ENCODE measurements at places on chromosomes 3 and 15. TPM values are rescaled to one million over a fixed set of nuclear protein-coding genes. Genes with fewer than 3 reads are reported as not detected.

DNA sequence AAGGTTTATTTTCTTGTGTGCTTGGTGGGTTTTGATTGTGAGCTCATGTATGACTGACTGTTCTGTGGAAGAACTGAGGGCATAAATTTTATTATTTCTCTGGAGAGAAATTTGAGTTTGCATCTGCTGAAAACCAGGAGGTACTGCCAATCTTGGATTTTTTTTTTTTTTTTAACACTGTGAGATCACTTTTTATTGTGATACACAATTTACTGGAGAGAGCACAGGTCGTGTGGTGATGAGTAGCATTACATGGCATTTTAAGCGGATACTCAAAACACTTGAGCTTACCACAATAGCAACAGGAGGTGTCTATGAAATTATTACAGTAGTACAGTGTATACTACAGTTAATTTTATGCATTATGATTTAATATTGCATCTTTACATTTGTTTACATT is 237.4 kb downstream of the MFSD1 start:
- no peak overlapping the region for H3K4me3 ChIP-seq
- no peak for DNase-seq
- no peaks in the 10 kb centered on the region for H3K4me1 ChIP-seq
- H3K36me3 ChIP-seq, result no peaks in the 10 kb centered on the region

RYK gene
- polyA plus RNA-seq, result 53.6 TPM

APBA2 gene
- 15.3 TPM for polyA plus RNA-seq

REC114 gene
- 0.07 TPM for polyA plus RNA-seq

RYR3 gene
- 10.4 TPM for polyA plus RNA-seq

BNC1 gene
- polyA plus RNA-seq, result 6.8 TPM

- no peak overlapping the region for H3K27ac ChIP-seq
- no peak overlapping the region for H3K4me3 ChIP-seq
- H3K4me1 ChIP-seq, result no peaks in the 10 kb centered on the region
- H3K36me3 ChIP-seq, result no peaks in the 10 kb centered on the region
- no peaks in the 10 kb centered on the region for H3K27me3 ChIP-seq
These were observed 562.8 kb downstream of the NAALADL2 start for GRCh38 chr3:175421902-175422301.

GRCh38 chr3:113051302-113051711 is 60.5 kb downstream of the GTPBP8 start:
- no peaks in the 10 kb centered on the region for H3K36me3 ChIP-seq
- H3K4me1 ChIP-seq, result no peaks in the 10 kb centered on the region
- DNase-seq, result peak; percentile 77
- no peak overlapping the region for H3K27ac ChIP-seq
- no peak overlapping the region for H3K4me3 ChIP-seq

DNA sequence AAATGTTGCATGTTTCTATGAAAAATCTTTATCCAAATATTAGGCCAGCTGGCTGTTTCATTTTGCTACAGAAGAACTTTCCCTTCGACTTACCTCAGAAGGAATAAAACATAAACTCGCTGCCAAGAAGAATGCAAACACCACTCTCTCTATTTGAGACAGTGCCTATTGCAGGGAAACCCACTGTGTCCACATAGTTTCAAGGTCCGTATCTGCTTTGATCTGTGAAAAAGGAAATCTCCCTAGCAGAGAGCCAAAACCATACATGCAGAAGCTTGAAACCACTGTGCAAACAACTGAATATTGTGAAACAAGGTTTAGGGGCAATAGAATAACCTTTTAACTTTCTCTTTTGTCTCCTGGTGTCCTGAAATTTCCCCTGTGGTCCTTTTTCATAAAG is 35.0 kb upstream of the CAPN7 start:
- no peaks in the 10 kb centered on the region for H3K36me3 ChIP-seq
- H3K4me3 ChIP-seq, result no peak overlapping the region
- H3K27me3 ChIP-seq, result no peaks in the 10 kb centered on the region
- H3K4me1 ChIP-seq, result no peaks in the 10 kb centered on the region

DNA sequence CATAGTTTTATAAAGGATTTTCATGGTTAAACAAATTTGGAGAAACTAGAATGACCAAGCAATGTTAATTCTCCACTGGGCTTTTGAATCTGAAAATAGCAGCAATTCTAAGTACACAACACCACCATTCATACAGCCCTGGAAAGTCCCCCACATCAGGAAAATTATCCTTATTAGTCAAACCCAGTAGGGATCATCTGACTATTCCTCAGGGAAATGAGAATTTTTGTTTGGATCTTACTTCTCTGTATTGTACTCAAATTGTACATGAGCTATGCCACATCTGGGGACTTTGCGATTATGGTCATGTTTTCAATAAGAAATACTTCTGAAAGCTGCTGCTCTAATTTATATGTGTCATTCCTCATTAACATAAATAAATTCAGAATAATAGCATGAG is 46.0 kb downstream of the RARB start:
- no peak for DNase-seq
- H3K27ac ChIP-seq, result no peak overlapping the region
- H3K36me3 ChIP-seq, result no peaks in the 10 kb centered on the region
- H3K4me1 ChIP-seq, result no peaks in the 10 kb centered on the region
- H3K4me3 ChIP-seq, result no peak overlapping the region

- H3K27ac ChIP-seq, result no peak overlapping the region
- peaks cover under 1% of the 10 kb centered on the region for H3K36me3 ChIP-seq
- peaks cover 4% of the 10 kb centered on the region for H3K4me1 ChIP-seq
- H3K4me3 ChIP-seq, result no peak overlapping the region
- no peaks in the 10 kb centered on the region for H3K27me3 ChIP-seq
- no peak for DNase-seq
These were observed 20.0 kb upstream of the TRANK1 start for GRCh38 chr3:36964817-36965216.

- DNase-seq, result no peak
- no peaks in the 10 kb centered on the region for H3K27me3 ChIP-seq
- no peak overlapping the region for H3K4me3 ChIP-seq
- no peaks in the 10 kb centered on the region for H3K4me1 ChIP-seq
- H3K36me3 ChIP-seq, result no peaks in the 10 kb centered on the region
These were observed 439.7 kb downstream of the NTRK3 start for GRCh38 chr15:87816811-87817210.

- no peak for DNase-seq
- no peak overlapping the region for H3K4me3 ChIP-seq
- H3K4me1 ChIP-seq, result no peaks in the 10 kb centered on the region
These were observed 240.9 kb upstream of the CADM2 start for GRCh38 chr3:84717894-84718293.

GRCh38 chr3:39491733-39492350 is 24.4 kb downstream of the MOBP start:
- no peaks in the 10 kb centered on the region for H3K4me1 ChIP-seq
- no peaks in the 10 kb centered on the region for H3K36me3 ChIP-seq
- DNase-seq, result no peak
- H3K27me3 ChIP-seq, result no peaks in the 10 kb centered on the region
- no peak overlapping the region for H3K27ac ChIP-seq

GRCh38 chr3:168047190-168047795 is 48.4 kb downstream of the GOLIM4 start:
- peak; percentile 33 for DNase-seq
- H3K27me3 ChIP-seq, result no peaks in the 10 kb centered on the region
- no peak overlapping the region for H3K27ac ChIP-seq
- no peaks in the 10 kb centered on the region for H3K36me3 ChIP-seq
- H3K4me1 ChIP-seq, result no peaks in the 10 kb centered on the region

DNA sequence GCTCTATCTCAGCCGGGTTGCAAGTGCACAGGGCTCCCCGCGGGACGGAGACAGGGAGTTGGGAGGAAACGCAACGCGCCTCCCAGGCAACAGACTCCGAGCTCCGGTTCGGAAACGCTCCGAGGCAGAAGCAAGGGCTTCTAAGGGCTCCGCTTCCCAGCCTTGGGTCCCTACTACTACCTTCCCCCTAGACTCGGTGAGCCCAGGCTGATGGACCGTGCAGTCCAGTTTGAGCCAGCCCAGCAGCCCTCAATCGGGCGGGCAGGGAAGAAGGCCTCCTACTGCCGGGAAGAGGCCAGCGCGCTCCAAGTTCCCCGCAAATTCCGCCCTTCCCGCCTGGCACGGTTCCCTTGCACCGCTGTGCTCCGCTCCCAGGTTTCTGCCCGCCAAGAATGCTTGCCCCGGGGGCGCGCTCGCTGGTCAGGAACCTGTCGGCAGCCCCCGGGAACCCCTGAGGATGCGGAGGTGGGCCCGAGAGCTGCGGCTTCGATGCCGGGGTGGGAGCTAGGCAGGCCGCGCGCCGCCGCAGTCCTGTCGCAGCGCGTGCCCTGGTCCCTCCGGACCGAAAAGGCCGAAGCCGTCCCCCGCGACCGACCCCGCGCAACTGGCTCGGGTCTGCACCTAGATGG is 728 bp downstream of the TRANK1 start:
- DNase-seq, result peak; percentile 39
- H3K27ac ChIP-seq, result no peak overlapping the region
- H3K4me1 ChIP-seq, result peaks cover 2% of the 10 kb centered on the region
- H3K4me3 ChIP-seq, result peak overlapping the region; percentile 63
- peaks cover 8% of the 10 kb centered on the region for H3K27me3 ChIP-seq
- no peaks in the 10 kb centered on the region for H3K36me3 ChIP-seq

ROPN1 gene
- 0.30 TPM for polyA plus RNA-seq

- H3K36me3 ChIP-seq, result no peaks in the 10 kb centered on the region
- no peak for DNase-seq
- no peaks in the 10 kb centered on the region for H3K27me3 ChIP-seq
- H3K4me3 ChIP-seq, result no peak overlapping the region
- H3K27ac ChIP-seq, result no peak overlapping the region
These were observed 206.4 kb downstream of the NAALADL2 start for GRCh38 chr3:175065497-175065896.

C2CD4A gene
- 11.6 TPM for polyA plus RNA-seq

DNA sequence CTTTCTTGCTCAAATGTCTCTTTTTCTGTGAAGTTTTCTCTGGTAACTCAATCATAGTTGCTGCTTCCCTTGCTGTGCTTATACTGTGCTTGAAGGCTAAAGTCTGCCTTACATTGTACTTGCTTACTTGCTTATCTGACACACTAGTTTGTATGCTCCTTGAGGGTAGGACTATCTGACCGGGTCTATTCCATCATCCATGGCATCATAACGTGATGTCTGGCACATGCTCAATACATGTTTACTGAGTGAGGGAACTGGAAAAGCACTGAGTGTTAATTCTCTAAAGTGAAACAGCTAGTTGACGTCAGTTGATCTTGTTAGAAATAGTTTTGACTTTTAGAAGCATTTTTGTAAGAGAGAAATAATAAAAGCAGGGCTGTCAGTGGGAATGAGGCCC is 42.7 kb downstream of the MAP3K13 start:
- H3K36me3 ChIP-seq, result no peaks in the 10 kb centered on the region
- no peak overlapping the region for H3K27ac ChIP-seq
- no peak for DNase-seq
- no peaks in the 10 kb centered on the region for H3K27me3 ChIP-seq
- no peak overlapping the region for H3K4me3 ChIP-seq
- no peaks in the 10 kb centered on the region for H3K4me1 ChIP-seq

GRCh38 chr3:187361835-187362234 is 6.3 kb upstream of the RTP4 start:
- no peak overlapping the region for H3K4me3 ChIP-seq
- no peaks in the 10 kb centered on the region for H3K27me3 ChIP-seq
- H3K27ac ChIP-seq, result no peak overlapping the region
- H3K4me1 ChIP-seq, result no peaks in the 10 kb centered on the region
- no peak for DNase-seq

PLD1 gene
- 5.0 TPM for polyA plus RNA-seq

DNA sequence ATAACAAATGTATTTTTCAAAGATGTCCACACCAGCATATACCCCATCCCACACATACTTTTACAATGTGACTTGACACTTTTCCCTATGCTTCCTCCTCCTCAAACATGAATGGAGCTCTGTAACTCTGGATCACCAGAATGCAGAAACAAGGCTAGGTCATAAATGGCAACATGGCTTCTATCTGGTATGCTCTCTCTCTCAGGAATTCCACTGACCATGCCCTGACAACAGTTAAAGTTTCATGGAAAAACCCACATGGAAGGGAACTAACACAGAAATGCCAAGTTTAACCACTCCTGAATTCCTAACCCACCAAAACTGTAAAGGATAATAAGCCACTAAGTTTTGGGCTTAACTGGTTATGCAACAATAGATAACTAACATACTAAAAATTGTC is 19.9 kb downstream of the MYO9A start:
- H3K4me1 ChIP-seq, result no peaks in the 10 kb centered on the region
- H3K36me3 ChIP-seq, result no peaks in the 10 kb centered on the region
- H3K4me3 ChIP-seq, result no peak overlapping the region
- H3K27me3 ChIP-seq, result no peaks in the 10 kb centered on the region
- no peak for DNase-seq

DNA sequence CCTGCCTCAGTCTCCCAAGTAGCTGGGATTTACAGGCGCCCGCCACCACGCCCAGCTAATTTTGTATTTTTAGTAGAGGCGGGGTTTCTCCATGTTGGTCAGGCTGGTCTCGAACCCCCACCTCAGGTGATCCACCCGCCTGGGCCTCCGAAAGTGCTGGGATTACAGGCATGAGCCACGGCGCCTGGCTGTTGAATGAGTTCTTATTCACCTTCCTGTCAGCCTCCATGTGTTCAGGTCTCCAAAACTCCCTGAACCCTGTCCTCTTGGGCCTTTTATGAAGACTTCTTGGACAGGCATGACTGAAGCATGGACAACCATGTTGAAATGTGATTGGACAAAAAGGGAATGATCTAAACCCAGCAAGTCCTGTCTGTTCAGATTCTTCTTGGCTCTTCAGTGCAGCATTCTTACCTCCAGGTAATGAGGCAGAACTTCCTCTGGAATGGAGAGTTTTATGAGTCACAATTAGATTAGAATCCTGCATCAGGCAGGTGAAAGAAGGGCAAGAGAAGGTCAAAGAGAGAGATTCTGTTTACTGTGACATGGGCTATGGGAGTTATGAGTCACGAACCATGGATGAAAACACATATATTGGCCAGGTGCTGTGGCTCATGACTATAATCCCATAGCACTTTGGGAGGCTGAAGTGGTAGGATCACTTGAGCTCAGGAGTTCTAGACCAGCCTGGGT is 23.1 kb upstream of the EIF4A2 start:
- no peak overlapping the region for H3K4me3 ChIP-seq
- H3K27me3 ChIP-seq, result no peaks in the 10 kb centered on the region
- DNase-seq, result no peak
- no peaks in the 10 kb centered on the region for H3K4me1 ChIP-seq

GRCh38 chr15:60363903-60364611 is 33.7 kb downstream of the ANXA2 start:
- no peak overlapping the region for H3K4me3 ChIP-seq
- H3K4me1 ChIP-seq, result peaks cover 5% of the 10 kb centered on the region
- no peak overlapping the region for H3K27ac ChIP-seq
- H3K36me3 ChIP-seq, result no peaks in the 10 kb centered on the region
- DNase-seq, result no peak
- H3K27me3 ChIP-seq, result no peaks in the 10 kb centered on the region

Measured in thymus (tissue), 14 donors.